HT1080 (cell line): ENCODE measurements at places on chromosomes 2 and 18.

DNA sequence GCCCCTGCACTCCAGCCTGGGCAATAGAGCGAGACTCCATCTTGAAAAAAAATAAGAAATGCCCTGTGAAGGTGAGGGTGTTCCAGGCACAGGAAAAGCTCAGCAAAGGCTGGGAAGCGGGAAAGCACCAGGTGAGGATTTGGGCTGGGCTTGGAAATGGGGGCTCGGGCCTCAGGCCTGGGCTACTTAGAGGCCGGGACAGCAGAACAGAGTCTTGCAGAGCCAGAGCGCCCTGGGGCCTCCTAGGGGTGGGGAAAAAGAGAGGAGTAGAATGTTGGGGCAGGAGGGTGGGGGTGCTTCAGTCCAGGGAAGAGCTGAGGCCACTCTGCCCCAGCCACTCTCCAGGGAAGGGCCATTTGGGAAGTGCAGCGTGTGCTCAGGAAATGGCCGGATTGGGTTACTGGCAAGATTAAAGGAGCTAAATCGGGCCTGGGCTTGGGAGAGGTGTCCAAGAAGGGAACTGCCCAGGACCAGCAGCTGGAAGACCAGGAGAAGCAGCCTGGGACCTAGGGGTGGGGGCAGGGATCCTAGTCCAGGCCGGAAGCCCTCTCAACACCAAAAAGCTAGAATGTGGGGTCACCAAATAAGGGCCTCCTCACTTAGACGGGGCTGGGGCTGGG lies 13.8 kb upstream of the DES start:
- no peak for DNase-seq

- peak; percentile 36 for DNase-seq
Measured at GRCh38 chr2:190819840-190820301, 60.8 kb upstream of the GLS start.

DNA sequence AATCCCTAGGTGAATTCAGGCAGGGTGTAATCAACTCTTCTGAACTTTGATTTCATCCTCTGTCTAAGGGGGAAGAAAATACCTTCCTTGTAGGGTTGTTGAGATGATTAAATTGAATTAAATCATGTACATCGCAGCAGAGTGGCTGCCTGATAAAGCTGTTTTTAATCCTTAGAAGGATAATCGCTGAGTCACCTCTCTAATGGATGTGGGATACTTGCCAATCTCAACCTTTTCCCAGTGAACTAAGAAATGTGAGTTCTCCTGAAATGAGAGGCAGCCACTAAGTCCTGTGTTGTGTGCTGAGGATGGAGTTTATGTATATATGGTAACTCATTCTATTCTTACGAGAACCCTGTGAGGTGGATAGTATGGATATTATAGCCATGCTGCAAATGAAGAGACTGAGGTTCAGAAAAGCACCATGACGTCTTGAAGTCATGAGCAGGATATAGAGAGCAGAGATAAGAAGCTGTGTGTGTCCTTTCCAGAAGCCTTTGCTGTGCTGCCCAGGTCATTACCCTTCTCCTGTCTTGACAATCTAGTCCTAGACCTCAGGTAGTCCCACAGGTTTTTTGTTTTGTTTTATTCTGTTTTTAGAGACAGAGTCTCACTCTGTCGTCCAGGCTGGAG lies 93.3 kb downstream of the HNRNPLL start:
- peak; percentile 64 for DNase-seq

GRCh38 chr2:152473151-152473857 lies 138.3 kb downstream of the FMNL2 start:
- DNase-seq, result no peak

- DNase-seq, result no peak
Measured at GRCh38 chr18:28485210-28485801, 308.4 kb upstream of the CDH2 start.

DNA sequence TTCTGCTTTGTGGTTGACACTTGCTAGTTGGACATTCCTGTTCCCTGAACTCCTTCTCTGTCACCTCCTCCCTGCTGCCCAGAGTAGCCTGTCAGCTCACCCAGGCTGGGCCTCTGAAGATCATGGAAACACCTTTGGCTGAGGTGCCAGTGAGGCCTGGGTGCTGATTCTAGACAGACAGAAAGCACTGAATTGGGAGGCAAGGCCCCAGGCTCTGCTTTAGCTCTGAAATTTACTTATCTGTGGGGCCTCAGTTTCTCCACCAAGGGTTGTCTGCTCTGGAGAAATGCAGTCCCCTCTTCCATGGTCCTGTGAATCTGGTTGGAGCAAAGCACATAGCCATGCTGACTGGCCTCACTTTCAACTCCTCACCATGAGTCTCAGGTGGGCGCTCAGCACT lies 104.6 kb upstream of the SIX3 start:
- no peak for DNase-seq

- DNase-seq, result no peak
Measured at GRCh38 chr2:190410166-190410565, 2.0 kb downstream of the MFSD6 start.

GRCh38 chr2:176479961-176480360 lies 210.7 kb downstream of the MTX2 start:
- no peak for DNase-seq

- no peak for DNase-seq
Measured at GRCh38 chr2:96987301-96987909, 1.0 kb upstream of the FAM178B start.

DNA sequence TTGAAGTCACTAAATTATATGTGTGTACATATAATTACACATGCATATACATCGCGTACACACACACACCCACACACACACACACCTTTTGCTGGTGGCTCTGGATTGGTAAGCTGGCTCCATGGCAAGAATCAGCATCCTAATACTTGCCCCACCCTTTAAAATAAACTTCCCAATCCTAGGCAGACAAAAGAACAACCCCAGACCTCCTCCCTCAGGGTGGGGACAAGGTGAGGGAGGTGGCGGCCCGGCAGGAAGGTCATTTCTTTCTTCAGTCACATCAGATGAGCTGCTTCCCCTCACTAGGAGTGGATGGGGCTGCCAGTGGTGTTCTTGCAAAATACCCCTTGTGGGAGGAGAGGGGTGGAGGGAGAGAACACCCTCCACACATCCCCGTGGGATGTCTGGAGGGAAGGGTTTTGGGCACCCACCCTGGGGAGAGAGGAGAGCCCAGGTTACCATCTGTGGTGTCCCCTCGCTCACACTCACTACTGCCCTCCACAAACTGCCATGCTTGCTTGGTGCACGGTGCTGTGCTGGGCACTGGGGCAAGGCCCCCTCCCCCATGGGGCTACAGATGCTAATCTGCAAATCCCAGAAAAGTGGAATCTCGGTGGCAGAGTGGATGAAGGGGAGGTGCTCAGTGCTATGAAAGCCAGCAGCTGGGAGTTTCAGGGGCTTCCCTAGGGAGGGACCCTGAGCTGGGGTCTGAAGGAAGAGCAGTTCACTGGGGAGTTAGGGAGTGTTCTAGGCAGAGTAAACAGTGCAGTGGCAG lies 64.0 kb downstream of the ODC1 start:
- no peak for DNase-seq

DNA sequence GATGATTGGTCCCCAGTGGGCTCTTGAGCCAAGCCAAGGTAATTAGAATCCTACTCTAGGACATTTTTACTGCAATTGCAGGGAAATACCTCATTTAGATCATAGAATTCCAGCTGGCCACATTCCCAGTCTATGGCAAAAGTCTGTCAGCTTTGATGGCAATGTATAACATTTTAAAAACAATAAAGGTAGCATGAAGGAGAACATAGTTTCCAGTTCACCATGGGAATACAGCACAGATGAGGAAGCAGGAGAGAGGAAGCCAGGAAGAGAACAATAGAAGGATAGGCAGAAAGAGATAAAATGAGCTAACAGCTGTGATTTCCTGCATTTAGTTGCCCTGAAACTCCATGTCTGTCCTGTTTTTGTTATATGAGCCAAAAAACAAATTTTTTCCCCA lies 897.3 kb upstream of the DDX18 start:
- DNase-seq, result no peak

DNA sequence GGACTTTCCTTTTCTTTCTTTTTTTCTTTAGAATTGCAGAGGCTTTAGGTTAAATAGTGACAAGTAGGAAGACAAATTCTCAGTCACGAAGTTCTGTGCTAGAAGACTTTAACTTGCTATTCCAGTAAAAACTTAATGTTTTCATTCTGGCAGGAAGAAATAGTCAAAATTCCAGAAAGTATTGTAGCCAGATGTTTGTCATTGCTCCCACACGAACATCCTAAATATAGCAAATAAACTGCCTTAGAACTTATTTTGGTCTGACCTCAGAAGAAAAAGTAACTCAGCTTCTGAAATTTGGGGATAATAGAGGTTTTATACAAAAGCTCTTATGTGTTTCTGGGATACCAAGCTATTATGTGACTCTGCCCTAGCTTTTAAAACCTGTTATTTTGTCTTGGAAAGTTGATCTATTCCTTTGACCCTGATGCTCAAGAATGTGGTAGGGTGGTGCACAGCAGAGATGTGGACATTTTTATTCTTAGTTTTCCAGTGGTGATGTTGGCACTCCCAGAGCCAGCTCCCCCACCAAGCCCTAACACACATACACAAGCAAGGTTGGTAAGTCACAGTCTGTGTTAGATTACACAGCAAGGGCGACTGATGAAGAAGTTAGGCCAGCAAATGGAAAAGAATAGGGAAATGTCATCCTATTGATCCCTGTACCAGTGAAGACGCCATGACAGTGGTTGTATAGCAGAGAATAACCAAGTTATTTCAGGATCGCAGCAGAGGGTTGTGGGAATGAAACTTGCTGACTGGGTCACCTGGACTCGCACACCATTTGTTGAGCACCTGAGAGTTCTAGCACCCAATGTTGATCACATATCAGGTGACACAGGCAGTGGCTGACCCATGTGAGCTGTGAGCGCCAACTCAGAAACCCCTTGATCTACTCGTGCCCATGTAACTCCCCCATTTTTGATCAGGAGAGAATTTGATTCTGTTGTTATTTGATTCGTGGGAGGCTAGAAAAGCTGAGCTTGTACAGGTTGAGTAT lies 23.7 kb downstream of the FARP2 start:
- DNase-seq, result no peak

- DNase-seq, result peak; percentile 65
Measured at GRCh38 chr2:98385050-98385699, 38.9 kb downstream of the CNGA3 start.
